ENCODE measurements at places on chromosomes 4 and X.
A peak's percentile ranks its signal among the peaks of the same experiment; 100 is the strongest.

DNA sequence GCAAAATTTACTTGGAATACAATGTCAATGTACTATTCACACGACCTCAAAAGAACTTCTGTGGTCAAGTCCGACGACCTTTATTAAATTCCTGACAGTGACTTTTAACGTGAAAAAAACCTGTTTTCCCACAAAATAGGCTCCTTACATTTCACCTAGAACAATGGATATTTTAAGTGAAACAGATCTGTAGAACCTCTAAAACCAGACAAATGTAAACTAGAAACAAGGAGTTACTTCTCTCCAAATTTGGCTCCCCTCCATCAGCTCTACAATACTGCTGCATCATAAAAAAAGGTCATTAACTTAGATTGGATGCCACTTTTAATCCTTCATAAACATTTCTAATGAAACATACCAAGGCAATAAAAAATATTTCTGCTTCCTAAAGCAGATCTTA lies 1.2 kb downstream of the NEK1 start:
- peak; percentile 26 for DNase-seq

DNA sequence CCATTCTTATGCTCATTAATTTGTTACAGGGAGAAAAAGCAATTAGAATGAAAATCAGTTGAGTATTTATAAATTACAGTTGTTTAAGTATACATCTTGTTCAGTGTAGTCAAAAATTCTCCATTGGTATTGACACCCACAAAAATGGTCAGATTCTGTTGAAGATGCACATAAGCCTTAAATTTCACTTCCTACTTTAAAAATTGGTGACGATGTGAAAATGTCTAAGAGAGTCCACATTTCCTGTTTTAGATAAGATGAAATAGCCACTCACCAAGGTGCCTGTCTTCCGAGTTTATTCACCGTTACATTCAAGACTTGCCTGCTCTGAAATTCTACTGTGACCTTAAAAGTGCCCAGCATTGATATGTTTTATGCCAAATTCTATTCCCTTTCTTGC lies 93.6 kb downstream of the GPR143 start:
- no peak for DNase-seq

DNA sequence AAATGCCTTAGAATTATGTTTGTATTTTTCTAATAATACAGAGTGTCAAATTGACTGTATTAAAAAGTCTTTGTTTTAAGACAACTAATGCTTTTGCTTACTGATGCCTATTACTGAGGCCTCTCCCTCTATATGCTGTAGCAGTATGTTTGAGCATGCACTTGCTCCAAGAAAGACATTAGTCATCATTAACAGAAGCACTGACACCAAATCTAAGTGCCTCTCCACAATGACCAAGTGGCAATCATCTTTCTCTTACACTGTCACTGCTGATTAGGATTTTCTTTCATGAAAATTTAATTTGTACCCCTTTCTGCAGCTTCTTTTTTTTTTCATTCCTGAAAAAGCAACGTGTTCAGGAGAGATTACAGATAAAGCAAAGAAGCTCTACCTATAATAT lies 11.1 kb upstream of the MAB21L2 start:
- no peak for DNase-seq

- no peak for DNase-seq
These were observed 12.0 kb downstream of the TMSB4X start for GRCh38 chrX:12986886-12987285.

- DNase-seq, result no peak
These were observed 945.5 kb upstream of the AGA start for GRCh38 chr4:178387756-178388155.

- no peak for DNase-seq
These were observed 224.1 kb upstream of the FGF16 start for GRCh38 chrX:77223046-77223445.

- DNase-seq, result no peak
These were observed 1.2 kb downstream of the ELF2 start for GRCh38 chr4:139175646-139176301.

DNA sequence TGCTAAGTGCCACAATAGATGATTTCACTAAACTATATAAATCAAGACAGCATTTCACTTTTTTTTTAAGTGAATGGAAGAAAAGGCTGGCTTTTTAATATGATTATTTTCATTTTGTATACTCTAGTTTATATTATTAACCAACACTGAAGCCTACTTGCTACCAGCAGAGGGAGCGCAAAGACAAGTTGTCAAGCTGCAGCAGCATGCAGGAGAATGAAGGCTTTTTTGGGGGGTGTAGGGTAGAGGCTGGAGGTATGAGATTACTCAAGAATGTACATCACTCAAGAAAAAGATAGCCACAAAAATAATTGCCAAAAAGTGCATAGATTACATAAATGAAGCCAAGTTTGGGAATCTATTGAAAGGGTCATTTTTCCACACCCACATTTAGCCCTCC lies 519.5 kb downstream of the FGF13 start:
- DNase-seq, result peak; percentile 1

DNA sequence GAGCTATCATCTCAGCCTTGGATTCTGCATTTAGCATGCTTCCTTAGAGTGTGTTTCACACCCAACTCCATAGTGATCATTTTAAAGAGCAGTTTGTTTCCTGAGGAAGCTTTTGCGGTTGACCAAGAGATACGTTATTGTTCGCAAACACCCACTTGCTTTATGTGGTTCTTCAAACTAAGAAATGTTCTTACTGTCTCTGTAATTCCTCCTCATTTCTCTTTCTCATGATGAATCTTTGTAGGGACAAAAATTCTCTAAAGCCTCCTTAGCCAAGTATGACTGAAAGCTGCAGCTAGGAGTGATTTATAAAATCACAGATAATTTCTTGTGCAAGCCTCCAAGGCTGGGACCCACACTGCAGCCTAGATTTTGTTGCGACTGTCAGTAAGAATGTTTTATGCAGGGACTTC lies 10.0 kb downstream of the TNIP3 start:
- DNase-seq, result no peak

DNA sequence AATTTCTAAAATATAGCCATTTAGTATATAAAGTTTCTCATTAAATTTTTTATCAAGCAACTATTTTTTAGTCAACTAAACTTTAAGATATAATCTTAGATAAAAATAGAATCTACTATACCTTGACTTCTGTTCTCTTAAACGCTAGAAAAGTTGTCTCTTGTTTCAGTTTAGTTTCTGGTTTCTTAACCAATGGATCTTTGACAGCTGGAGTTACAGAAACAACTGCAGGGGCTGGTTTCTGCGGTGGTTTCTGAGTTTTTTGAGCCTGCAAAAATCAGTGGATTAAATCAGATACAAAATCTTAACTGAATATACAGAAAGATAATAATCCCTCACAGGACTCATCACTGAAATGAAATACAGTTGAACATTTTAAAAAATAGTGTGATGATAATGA lies 21.9 kb downstream of the INTS12 start:
- no peak for DNase-seq

- DNase-seq, result no peak
These were observed 1.1 kb downstream of the RNF150 start for GRCh38 chr4:141132072-141132708.

Measured in renal cortical epithelial cell (primary cell).